Stimulated activated CD4-positive, alpha-beta T cell treated with anti-CD3 and anti-CD28 coated beads, Interleukin-15, amount 100 ng/mL, for 24 hours (primary cell): ENCODE measurements at places on chromosomes 13 and 19.
A peak's percentile ranks its signal among the peaks of the same experiment; 100 is the strongest.

DNA sequence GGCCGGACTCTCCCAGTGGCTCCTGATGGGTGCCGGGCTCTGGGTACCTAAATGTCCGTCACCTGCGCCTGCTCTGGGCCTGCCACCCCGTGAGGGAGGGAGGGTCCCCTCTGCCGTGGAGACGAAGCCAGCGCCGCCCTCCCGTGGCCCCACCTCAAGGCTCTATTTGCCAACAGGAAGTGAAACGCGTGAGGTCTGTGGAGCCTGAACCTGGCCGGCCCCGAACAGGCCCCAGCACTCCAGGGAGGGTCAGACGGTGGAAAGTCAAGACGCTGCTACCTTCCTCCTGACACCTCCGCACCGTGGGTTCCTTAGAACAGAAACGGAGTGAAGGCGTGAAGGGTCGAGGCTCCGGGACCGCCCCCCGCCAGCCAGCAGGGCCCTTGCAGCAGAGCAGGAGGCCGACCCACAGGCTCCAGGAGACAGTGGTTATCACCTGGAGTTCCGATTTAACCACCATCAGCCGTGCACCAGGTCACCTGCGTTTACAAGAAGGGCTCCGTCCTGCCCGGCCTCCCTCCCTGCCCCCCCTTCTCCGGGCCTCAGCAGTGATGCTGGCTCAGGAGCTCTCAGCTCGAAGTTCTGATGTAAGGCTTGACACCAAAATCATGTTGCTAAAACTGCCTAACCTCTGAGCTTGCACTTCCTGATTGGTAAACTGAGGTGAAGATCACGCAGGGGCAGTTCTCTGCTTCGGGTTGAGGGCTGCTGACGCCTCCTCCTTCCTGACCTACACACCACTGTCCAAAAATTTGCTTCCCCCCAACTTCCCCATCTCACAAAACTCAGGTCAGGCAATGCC, 50.9 kb upstream of the C13orf46 start:
- DNase-seq, result no peak

DNA sequence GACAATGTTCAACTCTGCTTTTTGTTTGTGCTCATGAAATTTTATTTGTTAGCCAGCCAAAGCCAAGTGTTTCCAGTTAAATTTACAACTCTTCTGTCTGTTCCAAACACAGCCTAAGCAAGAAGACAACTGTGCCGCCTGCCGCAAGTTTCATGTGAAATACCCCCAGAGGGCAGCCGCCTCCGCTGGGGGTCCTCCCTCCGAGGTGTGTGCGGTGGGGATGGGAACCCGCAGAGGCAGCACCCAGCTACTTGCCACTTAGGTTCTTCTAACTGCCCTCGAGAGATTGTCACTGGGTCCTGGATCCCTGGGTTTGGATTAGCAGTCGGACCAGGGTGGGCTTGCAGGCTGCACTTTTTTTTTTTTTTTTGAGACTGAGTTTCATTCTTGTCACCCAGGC, 28.5 kb downstream of the ATP11A start:
- no peak for DNase-seq

- DNase-seq, result no peak
These were observed 2.8 kb downstream of the TMEM150B start for GRCh38 chr19:55322204-55322885.

- DNase-seq, result no peak
These were observed 24.5 kb downstream of the FNDC3A start for GRCh38 chr13:49000247-49000646.

DNA sequence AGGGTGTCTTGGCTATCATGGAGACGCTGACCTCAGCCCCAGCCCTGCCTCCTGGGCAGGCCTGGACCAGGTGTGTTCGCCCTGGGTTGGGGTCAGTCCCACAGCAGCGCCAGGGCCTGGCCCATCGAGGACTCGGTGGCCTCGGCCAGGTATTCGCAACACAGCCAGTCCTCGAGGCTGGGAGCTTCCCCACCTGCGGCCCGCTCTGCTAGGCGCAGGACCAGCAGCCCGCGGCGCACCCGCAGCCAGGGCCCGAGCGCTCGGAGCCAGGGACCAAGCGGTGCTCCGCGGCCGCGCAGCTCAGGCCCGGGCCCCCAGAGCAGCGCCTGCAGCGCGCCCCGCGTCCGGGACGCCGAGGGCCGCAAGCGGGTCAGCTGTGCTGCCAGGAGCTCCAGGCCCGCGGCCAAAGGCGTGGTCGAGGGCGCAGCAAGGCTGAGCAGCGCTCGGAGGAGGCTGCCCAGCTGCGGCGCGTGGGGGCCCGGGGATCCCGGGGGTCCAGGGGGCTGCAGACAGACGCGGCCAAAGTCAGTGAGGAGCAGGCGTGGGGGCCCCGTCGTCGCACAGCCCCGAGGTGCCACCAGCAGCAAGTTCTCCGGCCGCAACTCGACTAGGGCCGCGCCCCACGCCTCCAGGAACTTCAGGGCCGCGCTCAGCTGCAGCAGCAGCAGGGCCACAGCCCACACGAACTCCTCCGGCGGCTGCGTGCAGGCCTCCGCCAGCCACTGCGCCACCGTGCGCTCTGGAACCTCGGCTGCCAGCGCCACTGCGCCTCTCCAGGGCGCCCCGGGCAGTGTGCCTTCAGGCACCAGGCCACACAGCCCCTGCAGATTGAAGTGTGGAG, 6.2 kb downstream of the PEAK3 start:
- DNase-seq, result no peak

DNA sequence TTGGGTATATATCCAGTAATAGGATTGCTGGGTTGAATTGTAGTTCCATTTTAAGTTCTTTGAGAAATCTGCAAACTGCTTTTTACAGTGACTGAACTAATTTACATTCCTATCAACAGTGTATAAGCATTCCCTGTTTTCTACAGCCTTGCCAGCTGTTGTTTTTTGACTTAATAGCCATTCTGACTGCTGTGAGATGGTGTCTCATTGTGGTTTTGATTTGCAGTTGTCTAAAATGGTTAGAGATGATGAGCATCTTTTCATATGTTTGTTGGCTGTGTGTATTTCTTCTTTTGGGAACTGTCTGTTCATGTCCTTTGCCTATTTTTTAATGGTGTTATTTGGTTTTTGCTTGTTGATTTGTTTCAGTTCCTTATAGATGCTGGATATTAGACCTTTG, 4.0 kb upstream of the ZNF222 start:
- DNase-seq, result no peak

DNA sequence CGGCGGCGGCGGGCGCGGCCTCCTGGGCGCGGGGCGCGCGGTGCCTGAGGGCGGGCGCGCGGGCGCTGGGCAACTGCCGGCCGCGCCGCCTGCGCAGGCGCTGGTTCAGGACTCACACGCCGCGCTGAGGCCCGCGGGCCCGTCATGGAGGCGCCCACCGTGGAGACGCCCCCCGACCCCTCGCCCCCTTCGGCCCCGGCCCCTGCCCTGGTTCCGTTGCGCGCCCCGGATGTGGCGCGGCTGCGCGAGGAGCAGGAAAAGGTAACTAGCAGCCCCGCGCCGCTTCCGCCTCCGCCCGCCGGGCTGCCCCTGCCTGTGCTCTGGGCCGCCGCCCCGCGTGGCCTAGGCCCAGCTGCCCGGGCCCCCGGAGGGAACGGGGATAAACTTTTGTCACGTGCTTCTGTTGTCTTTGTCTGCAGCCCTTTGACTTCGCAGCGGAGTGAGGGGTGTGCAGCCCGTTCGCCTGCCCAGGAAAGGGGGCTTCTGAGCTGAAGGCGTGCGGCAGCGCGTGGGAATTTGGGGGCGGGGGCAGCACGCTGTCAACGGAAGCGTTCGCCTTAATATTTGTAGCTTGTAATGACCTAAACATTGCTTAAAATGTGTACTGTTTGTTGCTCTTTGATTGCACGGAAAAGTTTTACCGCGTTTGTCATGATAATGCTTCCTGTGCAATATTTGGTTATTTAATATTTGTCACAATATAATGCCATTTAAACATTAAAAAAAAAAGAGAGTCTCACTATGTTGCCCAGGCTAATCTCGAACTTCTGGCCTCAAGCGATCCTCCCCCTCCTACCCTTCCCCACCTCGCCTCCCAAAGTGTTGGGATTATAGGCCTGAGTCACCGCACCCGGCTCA, 594 bp downstream of the URI1 start:
- DNase-seq, result peak; percentile 82

GRCh38 chr19:16175954-16176353, 2.6 kb upstream of the CIB3 start:
- DNase-seq, result no peak

GRCh38 chr19:28292822-28293500, 920.0 kb downstream of the UQCRFS1 start:
- no peak for DNase-seq

DNA sequence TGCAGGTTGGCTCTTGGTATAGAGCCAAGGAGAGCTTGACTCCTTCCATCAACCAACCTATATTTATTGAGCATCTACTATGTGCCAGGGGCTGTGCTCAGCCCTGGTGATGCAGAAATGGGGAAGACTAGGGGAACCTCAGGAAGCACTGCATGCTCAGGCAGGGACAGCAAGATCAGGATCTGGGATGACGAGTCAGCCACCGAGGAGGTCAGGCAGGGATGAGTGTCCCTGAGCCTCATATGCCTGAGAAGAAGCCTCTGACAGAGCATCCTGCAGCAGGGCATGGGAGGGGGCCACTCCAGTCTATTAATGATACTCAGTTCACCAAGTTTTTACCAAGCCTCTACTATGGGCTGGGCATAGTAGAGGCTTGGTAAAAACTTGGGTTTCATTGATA, 158.1 kb downstream of the KATNAL1 start:
- DNase-seq, result no peak

GRCh38 chr13:50892210-50892944, 17.2 kb upstream of the RNASEH2B start:
- DNase-seq, result peak; percentile 39
